Urinary bladder (tissue), 4 donors: ENCODE measurements at places on chromosomes 11 and 22. TPM values are rescaled to one million over a fixed set of nuclear protein-coding genes. Genes with fewer than 3 reads are reported as not detected.

GRCh38 chr11:74371269-74372052 lies 26.8 kb downstream of the PGM2L1 start:
- no peak for DNase-seq

GRCh38 chr22:19225560-19225959 lies 47.0 kb upstream of the SLC25A1 start:
- DNase-seq, result no peak

Gene OR2D2
- 0.53 TPM for total RNA-seq

GRCh38 chr11:12871241-12871640 lies 137.9 kb upstream of the RASSF10 start:
- no peak for DNase-seq

- no peak for DNase-seq
Measured at GRCh38 chr11:120985718-120986569, 38.0 kb upstream of the TBCEL start.

- DNase-seq, result no peak
Measured at GRCh38 chr11:109223451-109223850, 198.5 kb upstream of the C11orf87 start.

DNA sequence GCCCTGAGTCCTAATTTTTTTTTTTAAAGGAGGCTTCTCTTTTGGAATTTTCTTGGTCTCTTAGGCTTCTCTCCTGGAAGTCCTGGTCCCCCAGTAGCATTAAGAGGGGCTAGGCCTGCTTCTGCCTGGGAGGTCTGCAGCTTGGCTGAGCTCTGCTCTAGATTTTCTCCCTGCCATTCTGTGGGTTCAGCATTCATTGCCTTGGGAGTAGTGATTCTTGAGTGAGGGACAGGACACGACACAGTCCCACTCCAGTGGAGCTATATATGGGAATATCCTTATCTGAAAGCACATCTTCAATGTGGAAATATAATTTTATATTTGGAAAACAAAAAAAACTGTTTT lies 3.7 kb downstream of the IGSF22 start:
- DNase-seq, result no peak

DNA sequence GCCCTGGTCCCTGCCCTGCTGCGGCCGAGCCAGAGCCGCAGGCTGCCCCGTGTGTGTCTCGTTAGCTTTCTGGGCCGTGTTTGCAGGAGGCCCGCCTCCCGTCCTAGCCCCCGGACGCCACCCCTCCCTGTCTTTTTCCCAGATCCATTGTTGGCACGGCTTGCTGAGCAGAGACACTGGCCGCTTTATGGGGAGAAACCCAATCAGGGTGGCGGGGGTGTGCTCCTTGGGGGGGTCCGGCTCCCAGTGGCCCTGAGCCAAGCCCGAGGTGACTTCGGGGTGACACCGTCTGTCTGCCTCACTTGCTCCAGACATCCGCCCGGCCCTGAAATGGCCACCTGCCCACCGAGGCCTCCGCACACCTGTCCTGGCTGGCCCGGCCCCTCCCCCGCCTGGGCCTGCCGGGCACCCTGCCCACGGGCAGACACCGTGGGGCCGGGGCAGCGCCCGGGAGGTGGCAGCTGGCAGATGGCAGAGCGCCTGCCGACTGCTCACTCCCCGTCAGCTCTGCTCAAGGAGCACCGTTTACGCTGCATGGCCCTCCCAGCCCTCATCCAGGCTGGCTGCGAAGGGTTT lies 43.1 kb upstream of the PPARA start:
- no peak for DNase-seq
